ENCODE measurements at places on chromosomes 1 and 21. TPM values are rescaled to one million over a fixed set of nuclear protein-coding genes. Genes with fewer than 3 reads are reported as not detected.

Gene EXTL1
- total RNA-seq: 11.2 TPM

Gene RUSC1
- 24.3 TPM for total RNA-seq

DNA sequence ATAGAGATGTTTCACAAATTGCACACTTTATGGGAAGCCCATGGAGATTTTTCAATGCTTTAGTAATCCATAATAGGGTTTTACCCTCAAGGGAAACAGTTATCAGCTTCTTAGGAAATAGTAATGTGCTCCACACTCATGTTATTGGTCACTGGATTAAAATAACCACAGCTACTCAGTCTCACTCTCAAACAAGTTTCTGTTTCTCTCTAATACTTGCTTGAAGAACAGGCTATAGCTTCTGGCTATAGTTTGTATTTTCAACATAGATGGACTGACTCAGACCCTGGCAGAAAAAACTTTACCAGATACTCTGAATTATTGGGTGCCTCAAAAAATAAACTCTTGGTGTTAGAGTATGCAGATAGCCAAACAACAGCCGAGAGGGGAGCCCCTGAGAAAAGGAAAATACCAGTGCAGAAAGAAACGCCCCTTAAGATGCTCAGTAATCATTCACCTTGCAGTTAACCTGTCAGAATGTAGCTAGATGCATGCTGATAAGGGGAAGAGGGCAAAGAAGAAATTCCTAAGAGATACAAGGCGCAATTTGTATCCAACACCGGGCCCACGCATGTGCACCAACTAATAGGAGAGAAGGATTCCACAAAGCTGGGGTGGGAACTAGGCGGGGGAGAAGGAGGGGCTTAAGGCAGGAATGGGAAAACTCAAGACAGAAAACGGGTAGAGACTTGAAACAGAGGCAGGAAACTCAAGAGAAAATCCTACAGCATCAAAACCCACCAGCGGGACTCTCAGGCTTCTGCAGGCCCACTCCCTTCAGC is 30.4 kb upstream of the PDE4B start:
- no peak for DNase-seq

Gene SLAMF1
- 0.24 TPM for total RNA-seq

GRCh38 chr1:99818063-99818699 is 32.0 kb upstream of the AGL start:
- DNase-seq: no peak

Gene ADGRB2
- 16.1 TPM for total RNA-seq

Gene GREM2
- not detected for total RNA-seq

DNA sequence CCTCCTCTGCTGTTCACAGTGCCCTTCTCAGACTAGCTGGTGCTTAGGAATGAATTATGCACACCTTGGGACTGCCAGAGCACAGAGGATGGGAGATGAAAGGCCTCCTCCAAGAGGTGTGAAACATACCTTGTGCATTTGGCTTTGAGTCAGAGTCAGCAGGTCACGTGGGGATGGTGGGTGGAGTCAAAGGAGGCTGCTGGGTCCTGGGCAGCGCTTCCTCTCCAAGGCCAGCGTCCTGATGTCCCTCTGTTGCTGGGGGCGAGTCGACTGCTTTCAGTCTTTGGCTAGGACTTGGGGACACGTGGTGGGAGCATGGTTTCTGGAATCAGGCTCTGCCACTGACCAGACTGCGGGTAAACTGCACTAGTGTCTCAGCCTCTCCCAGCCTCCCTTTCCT is 91.2 kb downstream of the AJAP1 start:
- DNase-seq: no peak

Gene GNAT2
- not detected for total RNA-seq

DNA sequence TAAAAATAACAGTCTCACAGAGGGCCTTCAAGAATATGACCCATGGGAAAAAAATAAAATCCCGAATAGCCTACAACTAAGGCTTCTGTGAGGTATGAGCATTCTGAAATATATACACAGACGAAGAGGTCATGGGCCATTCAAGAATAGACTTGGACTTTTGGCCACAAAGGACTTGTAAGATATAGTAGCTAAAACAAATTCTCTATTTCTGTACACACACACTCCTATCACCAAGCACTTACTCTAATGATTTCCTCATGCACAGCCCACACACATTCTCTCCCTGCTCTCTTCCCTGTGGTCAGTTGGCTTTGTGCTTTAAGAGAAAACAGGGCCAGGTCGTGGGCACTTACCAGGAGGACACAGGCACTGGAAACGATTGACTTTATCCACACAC is 69.7 kb upstream of the ADAM30 start:
- no peak for DNase-seq

Gene GLIS1
- total RNA-seq: not detected

Gene ENAH
- total RNA-seq: 80.0 TPM

- DNase-seq: no peak
Observed at GRCh38 chr1:69421286-69421685, 146.4 kb upstream of the LRRC7 start.

DNA sequence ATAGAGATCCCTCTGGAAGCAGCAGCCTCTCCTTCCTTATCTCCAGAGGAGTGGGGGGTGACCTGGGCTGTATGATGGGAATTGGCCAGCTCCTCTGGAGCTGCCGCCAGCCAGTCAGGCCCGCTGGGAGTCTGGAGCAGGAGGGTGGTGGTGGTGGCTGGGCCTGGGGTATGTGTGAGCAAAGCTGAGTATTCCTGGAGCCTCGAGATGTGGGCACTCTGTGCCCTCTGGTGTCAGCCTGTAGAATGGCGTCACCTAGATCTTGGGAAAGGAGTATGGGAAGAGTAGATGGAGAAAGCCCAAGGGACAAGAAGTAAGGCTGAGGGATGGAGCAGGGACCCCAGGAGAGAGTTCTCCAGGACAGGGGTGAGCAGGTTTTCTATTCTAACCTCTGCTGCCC is 16.0 kb downstream of the VANGL2 start:
- DNase-seq: no peak

Measured in Right ventricle myocardium inferior (tissue), 1 donor.